Naive B cell (primary cell): ENCODE measurements at places on chromosomes 5 and 9.

GRCh38 chr9:2029666-2030170 is 14.6 kb downstream of the SMARCA2 start:
- no peaks in the 10 kb centered on the region for H3K27me3 ChIP-seq
- H3K36me3 ChIP-seq, result peaks cover 32% of the 10 kb centered on the region
- DNase-seq, result no peak
- no peak overlapping the region for H3K27ac ChIP-seq
- H3K4me1 ChIP-seq, result peaks cover 62% of the 10 kb centered on the region
- no peak overlapping the region for H3K4me3 ChIP-seq

- H3K27ac ChIP-seq, result no peak overlapping the region
- peaks cover 8% of the 10 kb centered on the region for H3K36me3 ChIP-seq
- H3K4me1 ChIP-seq, result peaks cover 43% of the 10 kb centered on the region
- H3K27me3 ChIP-seq, result no peaks in the 10 kb centered on the region
These were observed 6.7 kb downstream of the RNF44 start for GRCh38 chr5:176530393-176530982.

GRCh38 chr5:143932584-143932983 is 120.6 kb downstream of the HMHB1 start:
- H3K4me1 ChIP-seq, result no peaks in the 10 kb centered on the region
- no peak for DNase-seq
- no peaks in the 10 kb centered on the region for H3K27me3 ChIP-seq
- H3K4me3 ChIP-seq, result no peak overlapping the region
- no peaks in the 10 kb centered on the region for H3K36me3 ChIP-seq
- H3K27ac ChIP-seq, result no peak overlapping the region

GRCh38 chr5:62314213-62314830 is 8.3 kb downstream of the KIF2A start:
- no peak for DNase-seq
- no peaks in the 10 kb centered on the region for H3K27me3 ChIP-seq
- no peak overlapping the region for H3K4me3 ChIP-seq
- H3K4me1 ChIP-seq, result peaks cover 75% of the 10 kb centered on the region

- no peaks in the 10 kb centered on the region for H3K27me3 ChIP-seq
- no peak overlapping the region for H3K4me3 ChIP-seq
- H3K27ac ChIP-seq, result no peak overlapping the region
- no peaks in the 10 kb centered on the region for H3K36me3 ChIP-seq
- DNase-seq, result no peak
These were observed 44.0 kb downstream of the C9orf85 start for GRCh38 chr9:71955300-71955915.

- no peak for DNase-seq
- no peak overlapping the region for H3K27ac ChIP-seq
- no peak overlapping the region for H3K4me3 ChIP-seq
- H3K36me3 ChIP-seq, result peaks cover 77% of the 10 kb centered on the region
These were observed 5.0 kb downstream of the ZNF189 start for GRCh38 chr9:101403516-101404285.
